Cortex of kidney (tissue), 1 donor: ENCODE measurements at places on chromosomes 5 and 9.

DNA sequence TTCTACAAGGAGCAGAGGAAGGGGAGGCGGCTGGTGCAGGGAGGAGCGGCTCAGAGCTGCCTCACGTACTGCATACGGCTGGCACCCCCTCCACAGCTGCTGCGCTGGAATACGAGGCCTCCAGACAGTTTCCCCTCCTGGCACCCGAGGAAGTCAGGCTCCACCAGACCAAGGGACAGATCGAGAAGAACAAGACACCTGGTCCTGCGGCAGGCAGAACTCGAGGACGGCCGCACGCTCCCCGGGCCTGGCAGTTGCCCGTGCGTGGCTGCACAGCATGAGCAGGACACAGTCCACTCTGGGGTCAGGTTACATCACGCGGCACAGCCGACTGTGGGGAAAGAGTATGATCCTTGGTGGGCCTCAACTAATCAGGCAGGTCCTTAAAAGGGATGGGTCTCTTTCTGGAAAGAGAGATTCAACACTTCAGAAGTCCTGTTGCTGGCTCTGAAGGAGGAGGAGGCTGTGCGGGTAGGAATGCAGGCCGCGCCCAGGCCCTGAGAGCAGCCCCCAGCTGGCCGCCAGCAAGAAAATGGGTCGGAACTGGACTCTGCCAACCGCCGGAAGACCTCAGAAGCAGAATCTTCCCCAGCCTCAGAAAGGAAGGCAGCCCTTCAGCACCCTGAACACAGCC, 11.6 kb downstream of the UBAC1 start:
- DNase-seq = no peak

DNA sequence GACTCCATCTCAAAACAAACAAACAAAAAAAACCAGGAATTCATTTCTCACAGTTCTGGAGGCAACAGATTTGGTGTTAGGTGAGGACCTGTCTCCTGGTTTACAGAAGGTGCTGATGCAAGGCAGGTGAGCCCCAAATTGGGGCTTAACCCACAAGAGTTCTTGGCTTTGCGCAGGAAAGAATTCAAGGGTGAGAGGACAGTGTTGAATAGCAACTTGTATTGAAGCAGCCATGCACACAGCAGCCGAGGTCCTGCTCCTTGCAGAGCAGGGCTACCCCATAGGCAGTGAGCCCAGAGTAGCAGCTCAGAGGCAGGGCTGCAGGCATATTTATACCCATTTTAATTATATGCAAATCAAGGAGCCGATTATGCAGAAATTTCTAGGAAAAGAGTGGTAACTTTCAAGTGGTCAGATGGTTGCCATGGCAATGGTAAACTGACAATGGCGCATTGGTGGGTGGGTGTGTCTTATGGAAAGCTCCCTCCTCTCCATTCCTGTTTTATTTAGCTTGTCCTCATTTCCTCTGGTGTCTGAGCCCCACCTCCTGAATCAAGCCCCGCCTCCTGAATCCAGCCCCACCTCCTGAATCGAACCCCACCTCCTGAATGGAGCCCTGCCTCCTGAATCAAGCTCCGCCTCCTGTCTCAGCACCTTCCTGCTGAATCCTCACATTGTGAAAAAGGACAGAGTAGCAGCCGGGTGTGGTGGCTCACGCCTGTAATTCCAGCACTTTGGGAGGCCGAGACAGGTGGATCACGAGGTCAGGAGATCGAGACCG, 34.5 kb upstream of the COL5A1 start:
- no peak for DNase-seq

- no peak for DNase-seq
Measured at GRCh38 chr5:8685704-8686103, 816.8 kb downstream of the MTRR start.

DNA sequence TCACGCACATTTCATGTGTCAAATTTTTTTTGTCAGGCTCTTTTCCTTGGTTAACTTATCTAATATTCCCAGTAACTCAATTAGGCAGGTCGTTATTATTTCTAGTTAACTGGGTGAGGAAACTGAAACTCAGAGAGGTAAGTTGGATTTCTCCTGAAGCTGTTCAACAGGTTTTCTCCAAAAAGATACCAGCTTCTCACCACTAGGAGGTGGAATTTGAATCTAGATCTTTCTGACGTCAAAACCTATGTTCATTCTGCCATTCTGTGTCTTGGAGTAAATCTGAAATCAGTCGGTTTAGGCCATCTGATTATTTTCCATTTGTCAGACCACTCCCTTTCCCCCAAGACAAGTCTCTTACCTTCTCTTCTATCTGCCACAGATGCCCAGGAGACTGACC, 572.9 kb downstream of the ACTL7B start:
- DNase-seq = no peak

- no peak for DNase-seq
Measured at GRCh38 chr9:120252248-120252647, 327.7 kb downstream of the CDK5RAP2 start.

DNA sequence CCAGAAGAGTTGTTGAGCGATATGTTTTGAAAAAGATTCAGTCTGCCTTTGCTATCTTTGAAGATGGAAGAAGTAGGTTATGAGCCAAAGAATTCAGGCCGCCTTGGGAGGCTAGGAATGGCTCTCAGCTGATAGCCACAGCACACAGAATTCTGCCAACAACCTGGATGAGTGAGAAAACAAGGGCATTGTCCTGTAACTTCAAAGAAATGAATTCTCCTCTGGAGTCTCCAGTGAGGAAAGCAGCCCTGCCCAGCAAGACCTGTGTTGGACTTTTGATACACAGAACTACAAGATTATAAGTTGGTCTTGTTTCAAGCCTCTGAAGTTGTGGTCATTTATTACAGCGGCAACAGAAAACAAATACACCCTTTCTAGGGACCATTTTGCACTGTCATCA, 509.9 kb upstream of the ZNF608 start:
- DNase-seq = no peak

DNA sequence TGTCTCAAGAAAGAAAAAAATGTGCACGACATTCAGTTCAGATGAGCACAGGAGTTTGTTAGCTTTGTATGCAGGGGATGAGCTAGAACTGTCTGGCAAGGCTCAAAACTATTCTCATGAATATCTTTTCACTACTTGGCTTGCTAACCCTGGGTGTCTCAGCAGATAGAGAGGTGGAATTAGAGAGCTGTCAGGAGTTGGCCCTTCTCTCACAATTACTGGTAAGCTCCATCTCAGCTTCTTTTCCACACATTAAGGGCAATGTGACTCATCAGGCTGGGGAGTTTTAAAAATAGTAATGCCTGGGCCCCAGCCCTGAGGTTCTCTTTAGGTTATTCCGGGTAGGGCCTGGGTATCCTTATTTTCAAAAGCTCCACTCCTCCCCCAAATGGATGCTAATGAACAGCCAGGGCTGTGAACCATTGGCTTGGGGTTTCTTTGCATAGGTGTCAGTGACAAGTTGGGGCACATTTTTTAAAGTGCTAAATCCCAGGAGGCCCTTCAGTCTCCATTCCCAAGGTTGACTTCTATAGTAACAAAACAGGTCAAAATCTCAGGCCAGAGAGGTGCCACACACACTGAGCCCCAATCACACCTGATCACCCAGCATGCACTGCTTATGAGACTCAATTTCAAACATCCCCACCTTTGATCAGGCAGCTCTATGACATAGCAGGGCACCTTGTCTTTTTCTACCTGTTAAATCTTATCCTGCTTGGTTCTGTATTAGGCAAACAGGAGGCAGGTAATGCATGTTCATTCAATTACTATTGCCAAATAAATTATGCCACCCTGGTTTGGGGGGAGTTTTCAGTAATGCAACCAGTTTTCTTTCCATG, 239.7 kb upstream of the DAP start:
- DNase-seq = no peak

GRCh38 chr5:96940586-96940985, 4.7 kb downstream of the LNPEP start:
- no peak for DNase-seq

GRCh38 chr9:122562134-122562760, 9.3 kb downstream of the OR1N2 start:
- DNase-seq = no peak
